Gastrocnemius medialis (tissue), 4 donors: ENCODE measurements at places on chromosomes 12 and 14. TPM values are rescaled to one million over a fixed set of nuclear protein-coding genes. Genes with fewer than 3 reads are reported as not detected.

The ATF7IP gene
- 25.1 TPM for total RNA-seq

The ACRBP gene
- total RNA-seq: 0.65 TPM

The INHBE gene
- not detected for total RNA-seq

The HNF1A gene
- 0.07 TPM for total RNA-seq

The BDKRB1 gene
- total RNA-seq: not detected

The PUS1 gene
- 13.7 TPM for total RNA-seq

The MYO1H gene
- total RNA-seq: not detected

The ESRRB gene
- 6.7 TPM for total RNA-seq

The ADGRD1 gene
- total RNA-seq: 5.3 TPM

The SLCO1B3 gene
- total RNA-seq: not detected

The ALDH2 gene
- total RNA-seq: 156 TPM

The GPR84 gene
- total RNA-seq: 0.49 TPM

The GLS2 gene
- not detected for total RNA-seq

The PSEN1 gene
- 49.0 TPM for total RNA-seq

The OR6C4 gene
- not detected for total RNA-seq

The ART4 gene
- total RNA-seq: 0.44 TPM

The NGB gene
- total RNA-seq: not detected

The SLC25A47 gene
- 0.46 TPM for total RNA-seq

The BDKRB2 gene
- total RNA-seq: 1.1 TPM

The DIO2 gene
- total RNA-seq: 5.7 TPM

The CCDC196 gene
- not detected for total RNA-seq

The SLC38A4 gene
- 18.1 TPM for total RNA-seq

The PNN gene
- 12.8 TPM for total RNA-seq

The NINJ2 gene
- 106 TPM for total RNA-seq

The CHGA gene
- total RNA-seq: 0.22 TPM

The PRB4 gene
- total RNA-seq: not detected

The WSCD2 gene
- total RNA-seq: not detected

The TMTC1 gene
- 42.0 TPM for total RNA-seq

The KRT79 gene
- not detected for total RNA-seq

The COQ5 gene
- 47.3 TPM for total RNA-seq

The MOK gene
- 2.1 TPM for total RNA-seq

The UNC79 gene
- total RNA-seq: 0.62 TPM

The LRRIQ1 gene
- not detected for total RNA-seq

The KRT73 gene
- not detected for total RNA-seq

The KLHDC1 gene
- 7.2 TPM for total RNA-seq

The NOC4L gene
- total RNA-seq: 23.0 TPM

The SELPLG gene
- 1.7 TPM for total RNA-seq

The COQ10A gene
- total RNA-seq: 77.6 TPM

The RNASE4 gene
- total RNA-seq: 19.6 TPM
